ENCODE measurements at places on chromosomes 4 and X.
A peak's percentile ranks its signal among the peaks of the same experiment; 100 is the strongest.

DNA sequence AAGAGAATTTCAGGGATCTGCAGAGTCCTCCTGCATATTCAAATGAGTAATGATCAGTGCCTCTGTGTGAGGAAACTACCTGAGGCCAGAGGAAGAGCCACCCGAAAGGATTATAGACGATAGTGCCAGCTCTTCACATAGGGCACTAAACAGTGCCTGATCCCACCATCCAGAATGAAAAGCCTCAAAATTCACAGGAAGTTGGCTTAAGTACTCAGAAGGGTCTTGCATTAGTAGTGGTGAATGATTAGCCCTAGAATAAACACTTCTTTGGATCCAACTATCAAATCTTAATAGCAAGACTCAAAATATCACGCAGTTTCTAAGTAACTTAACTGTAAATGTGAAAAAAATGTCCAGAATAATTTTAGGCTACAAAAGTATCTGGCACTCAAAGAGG is 324.4 kb downstream of the ZNF674 start:
- no peak for DNase-seq

DNA sequence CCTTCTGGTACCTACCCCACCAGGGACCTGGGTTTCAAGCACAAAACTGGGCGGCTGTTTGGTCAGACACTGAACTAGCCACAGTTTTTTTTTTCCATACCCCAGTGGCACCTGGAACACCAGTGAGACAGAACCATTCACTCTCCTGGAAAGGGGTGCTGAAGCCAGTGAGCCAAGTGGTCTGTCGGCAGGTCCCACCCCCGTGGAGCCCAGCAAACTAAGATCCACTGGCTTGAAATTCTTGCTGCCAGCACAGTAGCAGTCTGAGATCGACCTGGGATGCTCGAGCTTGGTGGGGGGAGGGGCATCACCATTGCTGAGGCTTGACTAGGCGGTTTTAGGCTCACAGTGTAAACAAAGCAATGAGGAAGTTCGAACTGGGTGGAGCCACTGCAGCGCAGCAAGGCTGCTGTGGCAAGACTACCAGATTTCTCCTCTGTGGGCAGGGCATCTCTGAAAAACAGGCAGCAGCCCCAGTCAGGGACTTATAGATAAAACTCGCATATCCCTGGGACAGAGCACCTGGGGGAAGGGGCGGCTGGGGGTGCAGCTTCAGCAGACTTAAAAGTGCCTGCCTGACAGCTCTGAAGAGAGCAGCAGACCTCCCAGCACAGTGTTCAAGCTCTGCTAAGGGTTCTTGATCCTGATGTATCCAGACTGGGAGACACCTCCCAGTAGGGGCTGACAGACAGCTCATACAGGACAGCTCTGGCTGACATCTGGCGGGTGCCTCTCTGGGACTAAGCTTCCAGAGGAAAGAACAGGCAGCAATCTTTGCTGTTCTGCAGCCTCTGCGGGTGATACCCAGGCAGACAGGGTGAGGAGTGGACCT is 223.0 kb downstream of the COX18 start:
- peak; percentile 88 for DNase-seq

- DNase-seq: peak; percentile 64
Measured at GRCh38 chr4:147096667-147097604, 151.3 kb upstream of the TTC29 start.

DNA sequence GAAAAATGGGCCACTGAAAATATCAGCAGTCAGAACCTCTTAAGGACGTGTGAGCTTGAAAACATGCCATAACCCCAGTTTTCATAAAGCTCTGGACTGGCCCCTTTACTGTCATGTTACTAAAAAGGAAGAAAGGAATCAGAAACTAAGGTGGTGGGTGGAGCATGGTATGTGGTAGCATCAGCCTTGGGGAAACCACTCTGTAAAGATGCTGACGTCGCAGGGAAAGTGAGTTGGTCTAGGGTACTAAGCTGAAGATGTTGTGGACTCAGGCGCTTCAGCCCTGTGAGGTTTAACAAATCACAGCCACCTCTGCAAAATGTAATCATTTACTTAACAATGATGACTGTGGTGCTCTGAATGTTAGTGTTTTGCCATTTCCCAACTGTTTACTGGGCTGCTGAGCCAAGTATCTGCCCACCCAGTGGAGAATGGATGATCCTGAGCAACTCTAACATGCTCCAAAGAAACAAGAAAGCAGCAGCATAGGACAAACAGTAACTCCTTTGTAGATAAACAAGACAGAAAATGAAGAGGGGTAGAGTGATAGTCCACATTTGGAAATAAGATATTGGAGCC is 33.4 kb downstream of the C4orf54 start:
- DNase-seq: no peak

GRCh38 chrX:40452031-40452430 is 128.7 kb upstream of the ATP6AP2 start:
- DNase-seq: no peak

GRCh38 chr4:159828687-159829086 is 725.8 kb downstream of the RAPGEF2 start:
- DNase-seq: no peak

GRCh38 chr4:113633467-113633866 is 128.1 kb downstream of the CAMK2D start:
- DNase-seq: no peak

DNA sequence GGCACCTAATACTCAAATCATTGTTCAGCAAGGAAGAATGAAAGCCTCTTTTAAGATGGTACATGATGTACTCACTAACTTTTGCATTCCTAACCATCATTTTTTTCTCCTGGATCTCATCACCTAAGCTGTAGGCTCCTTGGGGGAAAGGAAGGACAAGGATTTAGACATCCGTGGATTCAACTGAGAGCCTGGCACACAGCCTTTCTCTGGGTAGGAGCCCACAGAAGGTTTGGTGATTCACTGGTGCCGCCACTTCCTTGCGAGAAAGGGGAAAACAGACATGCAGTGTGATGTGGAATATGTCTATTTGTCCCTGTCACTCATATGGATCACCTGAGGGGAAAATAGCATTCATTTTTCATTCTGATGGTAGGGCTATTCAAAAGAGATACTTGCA is 147.3 kb downstream of the PCDH7 start:
- peak; percentile 10 for DNase-seq

GRCh38 chr4:71732066-71732465 is 51.8 kb downstream of the GC start:
- no peak for DNase-seq

- no peak for DNase-seq
Measured at GRCh38 chrX:63387411-63387810, 36.3 kb upstream of the SPIN4 start.

DNA sequence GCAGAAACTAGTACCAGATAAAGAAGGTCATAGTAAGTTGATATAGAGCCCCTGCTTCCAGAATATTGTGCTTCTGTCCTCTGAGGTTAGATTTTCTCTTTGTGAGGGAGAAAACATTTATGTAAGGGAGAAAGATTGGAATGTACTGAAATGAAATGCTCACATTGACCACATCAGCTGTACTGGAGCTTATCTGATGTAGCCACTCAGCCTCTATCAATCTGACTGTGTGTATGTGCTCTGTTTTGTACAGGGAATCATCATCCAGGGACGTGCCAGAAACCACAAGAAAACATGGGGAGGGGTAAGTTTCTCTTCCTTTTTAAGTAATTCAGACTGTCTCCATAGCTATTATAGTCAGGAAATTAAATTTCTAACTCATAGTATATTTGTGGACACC is 56.8 kb downstream of the PRRG1 start:
- no peak for DNase-seq

DNA sequence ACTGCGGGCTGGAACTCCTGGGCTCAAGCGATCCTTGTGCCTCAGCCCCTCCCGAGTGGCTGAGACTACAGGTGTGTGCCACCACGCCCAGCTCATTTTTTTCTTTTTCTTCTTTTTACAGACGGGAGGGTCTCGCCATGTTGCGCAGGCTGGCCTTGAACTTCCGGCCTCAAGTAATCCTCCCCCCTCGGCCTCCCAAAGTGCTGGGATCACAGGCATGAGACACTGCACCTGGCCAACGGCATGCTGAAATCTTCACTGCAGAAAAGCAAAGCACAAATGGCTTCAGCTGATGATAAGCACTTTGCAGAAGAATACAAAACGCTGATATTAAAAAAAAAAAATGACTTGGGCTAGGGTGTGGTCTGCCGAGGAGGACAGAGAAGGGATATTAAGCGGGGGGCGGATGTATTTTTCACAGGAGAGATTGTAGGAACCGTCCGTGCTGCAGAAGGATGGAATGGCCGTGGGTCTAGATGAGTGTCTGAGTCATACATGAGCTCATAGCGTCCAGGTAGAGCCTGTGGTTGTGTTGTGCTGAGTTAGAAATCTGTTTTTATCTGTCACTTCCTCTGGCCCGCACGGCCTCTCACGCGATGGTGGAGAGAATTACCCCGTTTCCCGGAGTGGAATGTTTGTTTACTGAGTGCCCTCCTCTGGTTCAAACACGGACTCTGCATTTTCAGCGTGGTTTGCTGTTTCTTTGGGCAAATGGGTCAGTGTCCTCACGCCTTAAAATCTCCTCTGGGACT is 8.5 kb upstream of the AKAP17A start:
- peak; percentile 70 for DNase-seq

- peak; percentile 79 for DNase-seq
Measured at GRCh38 chrX:18984381-18985185, 669 bp upstream of the PHKA2 start.
